ENCODE measurements at places on chromosomes 5 and 9.

DNA sequence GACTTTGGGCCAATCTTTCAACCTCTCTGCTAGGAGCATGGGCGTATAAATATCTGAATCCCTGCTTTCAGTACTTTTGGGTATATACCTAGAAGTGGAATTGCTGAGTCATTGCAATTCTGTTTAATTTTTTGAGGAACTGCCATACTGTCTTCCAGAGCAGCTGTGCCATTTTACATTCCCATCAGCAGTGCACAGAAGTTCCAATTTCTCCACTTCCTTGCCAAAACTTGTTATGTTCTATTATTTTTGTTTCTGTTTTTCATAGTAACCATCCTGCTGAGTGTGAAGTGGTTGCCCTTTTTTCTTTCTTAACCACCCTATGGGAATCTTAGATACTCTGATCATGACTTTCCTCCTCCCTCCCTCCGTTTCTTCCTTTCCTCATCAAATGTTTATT lies 11.1 kb upstream of the CCIN start:
- DNase-seq: no peak

- DNase-seq: no peak
These were observed 134.8 kb upstream of the LARP1 start for GRCh38 chr5:154620411-154620810.

DNA sequence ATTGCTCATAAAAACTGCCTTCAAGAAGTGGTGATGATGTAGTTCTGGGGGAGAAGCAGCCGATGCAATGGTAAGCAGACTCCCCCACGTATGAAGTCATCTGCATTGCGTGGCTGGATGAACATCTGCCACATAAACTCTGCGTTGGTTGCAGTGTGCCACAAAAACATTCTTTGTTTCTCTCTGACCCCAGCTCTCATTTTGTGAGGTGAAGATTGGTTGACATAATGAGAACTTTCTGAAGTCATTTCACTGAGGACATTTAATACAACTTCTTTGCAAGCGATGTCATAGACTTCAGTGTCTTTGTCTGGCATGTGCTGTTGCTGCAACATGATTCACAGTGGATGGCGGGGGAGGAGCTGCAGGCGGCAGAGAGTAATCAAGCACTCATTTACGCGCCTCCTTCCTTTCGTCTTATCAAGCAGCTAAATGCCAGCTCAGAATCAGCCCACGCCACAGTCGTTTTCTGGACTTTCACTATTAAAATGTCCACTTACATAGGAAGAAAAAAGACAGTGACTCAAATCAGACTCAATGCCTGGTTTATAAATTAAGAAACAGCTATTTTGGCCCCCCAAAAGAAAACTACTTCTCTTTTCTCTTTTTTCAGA lies 91.5 kb upstream of the NFIL3 start:
- DNase-seq: no peak

DNA sequence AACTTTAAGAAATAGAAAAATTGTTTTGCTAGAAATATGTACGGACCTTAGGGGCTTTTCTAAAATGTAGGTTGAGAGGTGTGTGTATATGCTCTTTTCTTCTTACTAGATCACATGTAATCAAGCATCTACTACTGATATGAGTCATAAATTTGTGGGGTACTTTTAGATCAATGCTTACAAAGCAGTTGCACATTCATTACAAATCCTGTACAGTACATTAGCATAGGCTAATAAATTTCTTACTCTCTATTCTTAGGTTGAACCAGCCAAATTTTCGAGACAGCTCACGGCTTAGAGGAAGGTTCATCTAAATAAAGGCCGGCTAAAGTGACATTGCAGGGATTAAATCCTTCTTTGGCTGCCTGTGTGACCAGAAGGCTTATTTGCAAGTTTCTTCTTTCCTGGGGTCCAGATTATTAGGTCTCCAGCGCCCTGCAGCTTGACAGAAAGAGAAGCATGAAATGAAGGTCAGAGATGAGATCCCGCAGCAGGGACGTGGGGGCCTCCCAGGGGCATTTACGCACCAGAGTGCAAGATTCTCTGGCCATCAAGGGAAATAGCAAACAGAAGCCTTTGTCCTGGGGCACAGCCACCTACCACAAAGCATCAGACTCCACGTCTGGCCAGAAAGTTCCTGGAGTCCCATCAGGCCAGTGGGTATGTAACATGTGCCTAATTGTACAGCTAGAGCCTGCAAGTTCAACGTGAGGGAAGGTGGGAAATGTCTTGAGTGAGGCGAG lies 53.0 kb downstream of the NIM1K start:
- DNase-seq: no peak

DNA sequence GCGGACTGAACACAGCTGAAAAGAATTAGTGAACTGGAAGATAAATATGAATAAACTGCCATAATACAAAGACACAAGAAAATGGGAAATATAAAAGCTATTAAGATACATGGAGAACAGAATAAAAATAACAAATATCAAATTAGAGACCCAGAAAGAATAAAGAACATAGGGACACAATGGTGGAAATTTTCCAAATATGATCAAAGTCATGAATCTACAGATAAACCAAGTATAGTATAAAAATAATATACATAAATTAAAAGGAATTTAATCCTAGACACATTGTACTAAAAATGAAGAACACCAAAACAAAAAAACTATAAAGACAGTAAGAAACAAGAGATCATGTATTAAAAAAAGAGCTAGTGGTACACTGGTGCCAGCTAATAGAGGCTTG lies 194.9 kb downstream of the MLLT3 start:
- no peak for DNase-seq

GRCh38 chr5:122471752-122472061 lies 159.7 kb downstream of the SNCAIP start:
- DNase-seq: no peak

Measured in activated effector memory CD4-positive, alpha-beta T cell treated with Interleukin-2 at 50 U/mL for 16 hours (primary cell).